SK-N-SH (cell line): ENCODE measurements at places on chromosomes 13 and 19. TPM values are rescaled to one million over a fixed set of nuclear protein-coding genes. Genes with fewer than 3 reads are reported as not detected.

GRCh38 chr13:80533175-80533574, 192.2 kb upstream of the SPRY2 start:
- no peaks in the 10 kb centered on the region for H3K4me1 ChIP-seq
- no peak overlapping the region for H3K4me3 ChIP-seq
- no peaks in the 10 kb centered on the region for H3K36me3 ChIP-seq
- DNase-seq: no peak
- no peaks in the 10 kb centered on the region for H3K27me3 ChIP-seq

GRCh38 chr19:29385191-29385795, 140.5 kb upstream of the VSTM2B start:
- H3K27ac ChIP-seq: no peak overlapping the region
- no peak overlapping the region for H3K4me3 ChIP-seq
- no peaks in the 10 kb centered on the region for H3K36me3 ChIP-seq
- DNase-seq: no peak
- no peaks in the 10 kb centered on the region for H3K4me1 ChIP-seq
- H3K27me3 ChIP-seq: peaks cover 8% of the 10 kb centered on the region; the same call in 1 of the 2 replicates

- DNase-seq: no peak
- no peak overlapping the region for H3K4me3 ChIP-seq
- H3K4me1 ChIP-seq: no peaks in the 10 kb centered on the region
- no peak overlapping the region for H3K27ac ChIP-seq
- H3K27me3 ChIP-seq: no peaks in the 10 kb centered on the region
These were observed 7.5 kb downstream of the ZNF331 start for GRCh38 chr19:53545271-53546065.

GRCh38 chr13:41851351-41851750, 109.6 kb downstream of the VWA8 start:
- H3K4me3 ChIP-seq: no peak overlapping the region
- no peaks in the 10 kb centered on the region for H3K27me3 ChIP-seq
- H3K27ac ChIP-seq: no peak overlapping the region
- peaks cover 3% of the 10 kb centered on the region; the same call in 1 of the 2 replicates for H3K4me1 ChIP-seq

GRCh38 chr19:29320086-29320485, 107.1 kb upstream of the UQCRFS1 start:
- no peak overlapping the region for H3K27ac ChIP-seq
- no peaks in the 10 kb centered on the region for H3K4me1 ChIP-seq
- peaks cover 6% of the 10 kb centered on the region; the same call in 1 of the 2 replicates for H3K27me3 ChIP-seq
- no peak for DNase-seq
- no peaks in the 10 kb centered on the region for H3K36me3 ChIP-seq

The PROZ gene
- polyA plus RNA-seq: not detected in 2 replicates

The CYP4F2 gene
- 0.11 TPM in 1 of 2 replicates, not detected in the other for polyA plus RNA-seq

- H3K36me3 ChIP-seq: peaks cover 25% of the 10 kb centered on the region
- peak overlapping the region; percentile 87 for H3K27ac ChIP-seq
- H3K4me3 ChIP-seq: peak overlapping the region; percentile 83
- peak; percentile 78 for DNase-seq
- peaks cover 42% of the 10 kb centered on the region for H3K4me1 ChIP-seq
These were observed 940 bp upstream of the DCUN1D2 start for GRCh38 chr13:113491418-113491883.

The REX1BD gene
- 109 and 159 TPM in 2 replicates for polyA plus RNA-seq

- peak; percentile 15 for DNase-seq
- no peak overlapping the region for H3K27ac ChIP-seq
- no peaks in the 10 kb centered on the region for H3K4me1 ChIP-seq
- no peaks in the 10 kb centered on the region for H3K36me3 ChIP-seq
- peaks cover 15% of the 10 kb centered on the region; the same call in 1 of the 2 replicates for H3K27me3 ChIP-seq
These were observed 49.6 kb upstream of the NFIC start for GRCh38 chr19:3316659-3317207.

The ZNF836 gene
- polyA plus RNA-seq: 1.6 and 2.3 TPM in 2 replicates

The ZNF585A gene
- polyA plus RNA-seq: 9.8 and 13.0 TPM in 2 replicates

The FCGBP gene
- 0.07 and 0.10 TPM in 2 replicates for polyA plus RNA-seq

GRCh38 chr13:95970878-95971277, 82.3 kb downstream of the UGGT2 start:
- DNase-seq: no peak
- H3K27ac ChIP-seq: no peak overlapping the region
- H3K36me3 ChIP-seq: peaks cover 20% of the 10 kb centered on the region
- no peaks in the 10 kb centered on the region for H3K4me1 ChIP-seq
- no peak overlapping the region for H3K4me3 ChIP-seq

The AXL gene
- polyA plus RNA-seq: 78.8 and 82.6 TPM in 2 replicates

DNA sequence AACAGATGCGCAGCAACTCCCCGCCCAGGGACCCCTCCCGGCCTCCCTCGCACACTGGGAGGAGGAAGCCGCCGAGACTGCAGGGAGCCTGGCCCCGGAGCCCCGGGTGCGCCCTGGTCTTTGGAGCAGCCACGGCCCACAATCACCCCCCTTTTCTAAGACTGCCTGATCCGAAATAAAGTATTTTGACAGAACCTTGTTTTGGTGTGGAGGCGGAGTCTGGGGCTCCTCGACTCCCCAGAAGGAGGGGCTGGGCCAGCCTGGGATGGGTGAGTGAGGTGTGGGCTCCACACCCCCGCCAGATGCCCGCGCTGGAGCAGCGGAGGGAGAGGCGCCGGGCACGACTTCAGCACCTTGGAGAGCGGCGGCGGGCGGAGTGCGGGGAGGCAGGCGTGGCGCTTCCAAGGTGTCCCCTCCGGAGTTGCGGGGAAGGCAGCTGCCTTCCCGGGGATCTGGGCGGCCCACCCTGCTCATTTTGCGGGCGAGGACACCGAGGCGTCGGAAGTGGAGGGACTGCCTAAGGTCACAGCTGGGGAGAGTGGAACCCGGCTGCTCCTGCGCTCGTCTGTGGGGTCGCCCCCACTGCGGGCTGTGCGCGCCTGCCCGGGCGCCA, 9.4 kb downstream of the SIRT6 start:
- H3K4me1 ChIP-seq: no peaks in the 10 kb centered on the region
- H3K27me3 ChIP-seq: peaks cover 16% of the 10 kb centered on the region
- peak overlapping the region; percentile 24; the same call in 1 of the 2 replicates for H3K4me3 ChIP-seq

The IFNL1 gene
- not detected in 2 replicates for polyA plus RNA-seq

GRCh38 chr13:28447989-28448388, 46.9 kb downstream of the FLT1 start:
- DNase-seq: no peak
- H3K27ac ChIP-seq: no peak overlapping the region
- peaks cover 4% of the 10 kb centered on the region; the same call in 1 of the 2 replicates for H3K27me3 ChIP-seq
- peaks cover 2% of the 10 kb centered on the region; the same call in 1 of the 2 replicates for H3K4me1 ChIP-seq
- H3K4me3 ChIP-seq: no peak overlapping the region
- no peaks in the 10 kb centered on the region for H3K36me3 ChIP-seq

The KCNN4 gene
- polyA plus RNA-seq: 21.0 and 22.2 TPM in 2 replicates

The C1QTNF9 gene
- polyA plus RNA-seq: not detected in 2 replicates

- 0 out of 2 replicates have a peak, but pooled peaks cover 6% of the 10 kb centered on the region for H3K4me1 ChIP-seq
- no peaks in the 10 kb centered on the region for H3K27me3 ChIP-seq
- peak within 1 kb of the TSS; percentile 87 for H3K4me3 ChIP-seq
- H3K27ac ChIP-seq: peak within 1 kb of the TSS; percentile 80
These were observed at the start of gene POLR2I for GRCh38 chr19:36114721-36115452. Gene POLR2I, minus strand, starts transcription at chr19:36114875. Its CDS starts 19 bp downstream, at chr19:36114856.

DNA sequence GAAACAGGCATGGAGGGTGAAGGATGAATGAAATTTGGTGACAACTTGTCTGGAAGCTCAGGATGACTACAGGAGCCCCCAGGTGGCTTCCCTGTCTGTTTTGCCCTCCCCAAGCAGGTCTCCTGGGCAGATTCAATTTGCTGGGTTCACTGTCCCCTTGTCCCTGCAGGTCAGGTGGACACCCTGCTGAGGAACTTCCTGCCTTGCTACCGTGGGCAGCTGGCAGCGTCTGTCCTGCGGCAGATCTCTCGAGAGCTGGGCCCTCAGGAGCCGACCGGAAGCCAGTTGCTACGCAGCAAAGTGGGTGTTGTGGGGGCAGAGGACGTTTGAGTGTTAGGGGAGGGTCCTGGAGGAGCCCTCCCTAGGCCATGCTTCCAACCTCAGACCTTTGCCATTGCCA, 19.1 kb downstream of the PGLS start:
- no peak overlapping the region for H3K4me3 ChIP-seq
- no peak overlapping the region for H3K27ac ChIP-seq
- DNase-seq: no peak
- H3K36me3 ChIP-seq: no peaks in the 10 kb centered on the region
- no peaks in the 10 kb centered on the region for H3K4me1 ChIP-seq

DNA sequence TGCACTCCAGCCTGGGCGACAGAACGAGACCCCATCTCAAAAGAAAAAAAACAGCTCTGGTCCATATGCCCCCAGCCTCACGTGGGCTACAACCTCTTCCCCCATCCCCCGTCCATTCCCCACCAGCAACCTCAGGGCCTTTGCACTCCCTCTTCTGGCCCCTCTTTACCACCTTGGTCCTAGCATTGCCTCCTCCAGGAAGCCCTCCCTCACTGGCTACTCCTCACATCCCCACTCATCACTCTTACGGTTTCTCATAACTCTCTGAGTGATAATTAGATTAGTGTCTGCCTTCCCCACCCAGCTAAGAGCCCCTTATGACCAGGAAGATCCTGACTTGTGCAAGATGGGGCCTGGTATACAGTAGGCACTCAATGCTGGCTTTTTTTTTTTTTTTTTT, 30.8 kb downstream of the IL12RB1 start:
- H3K4me3 ChIP-seq: no peak overlapping the region
- no peaks in the 10 kb centered on the region for H3K27me3 ChIP-seq
- H3K4me1 ChIP-seq: peaks cover 5% of the 10 kb centered on the region; the same call in 1 of the 2 replicates

GRCh38 chr19:19274146-19274545, 1.0 kb upstream of the TM6SF2 start:
- no peaks in the 10 kb centered on the region for H3K36me3 ChIP-seq
- peaks cover 17% of the 10 kb centered on the region; the same call in 1 of the 2 replicates for H3K4me1 ChIP-seq
- H3K27ac ChIP-seq: no peak overlapping the region
- DNase-seq: peak; percentile 19

The ZNF154 gene
- not detected in 2 replicates for polyA plus RNA-seq

GRCh38 chr19:42287827-42288107, 14.2 kb upstream of the PRR19 start:
- DNase-seq: no peak
- H3K27ac ChIP-seq: no peak overlapping the region
- H3K4me1 ChIP-seq: peaks cover 18% of the 10 kb centered on the region
- H3K36me3 ChIP-seq: peaks cover 30% of the 10 kb centered on the region
- no peak overlapping the region for H3K4me3 ChIP-seq

DNA sequence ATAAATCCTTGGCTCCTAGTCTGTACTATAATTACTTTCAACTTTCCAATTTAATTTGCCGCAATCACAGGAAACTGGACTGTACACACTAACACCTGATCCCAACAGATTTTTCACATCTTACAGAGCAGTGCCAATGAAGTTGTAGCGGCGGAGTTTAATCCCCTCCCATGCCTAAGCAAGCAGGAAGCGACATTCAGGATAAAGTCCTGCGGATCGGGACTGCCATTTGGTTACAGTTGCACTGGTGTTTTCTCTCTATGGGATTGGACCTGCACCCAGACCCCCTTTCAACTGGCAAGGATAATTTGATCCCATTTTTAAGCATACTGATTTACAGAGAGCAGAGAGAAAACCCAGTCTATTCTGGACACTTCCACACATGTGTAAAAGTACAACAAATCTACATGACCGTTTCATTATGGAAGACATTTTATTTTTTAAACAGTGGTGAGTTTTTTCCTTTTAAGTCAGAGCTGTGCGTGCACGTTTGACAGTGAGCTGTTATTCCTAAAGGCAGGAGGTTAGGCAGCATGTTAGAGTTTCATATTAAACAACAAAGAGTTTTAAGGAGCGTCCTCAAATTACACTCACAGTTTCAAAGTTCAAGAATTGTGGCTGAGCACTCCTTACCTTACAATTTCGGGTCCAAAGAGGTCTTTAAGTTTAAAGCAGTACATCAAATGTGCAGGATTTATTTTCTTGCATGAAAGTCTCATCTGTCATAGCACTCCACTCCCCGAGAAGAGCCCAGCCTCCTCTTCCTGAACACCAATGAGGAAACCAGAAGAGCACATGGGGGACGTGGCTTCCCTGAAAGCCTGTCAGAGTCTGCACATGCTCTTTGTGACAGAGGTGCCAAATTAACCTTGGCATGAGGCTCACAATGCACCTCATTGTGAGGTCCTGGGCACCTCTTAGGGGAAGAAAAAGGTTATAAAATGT, 141.6 kb upstream of the RFC3 start:
- H3K27ac ChIP-seq: no peak overlapping the region
- no peaks in the 10 kb centered on the region for H3K27me3 ChIP-seq
- no peaks in the 10 kb centered on the region for H3K36me3 ChIP-seq
- H3K4me1 ChIP-seq: no peaks in the 10 kb centered on the region
- DNase-seq: peak; percentile 66

The FCER2 gene
- not detected in 2 replicates for polyA plus RNA-seq

GRCh38 chr13:74625541-74625940, 491.3 kb upstream of the KLF12 start:
- H3K27me3 ChIP-seq: no peaks in the 10 kb centered on the region
- no peaks in the 10 kb centered on the region for H3K4me1 ChIP-seq
- no peak overlapping the region for H3K27ac ChIP-seq
- no peak overlapping the region for H3K4me3 ChIP-seq
- no peak for DNase-seq

The WDR88 gene
- polyA plus RNA-seq: 0.03 TPM in 1 of 2 replicates, not detected in the other

- H3K36me3 ChIP-seq: no peaks in the 10 kb centered on the region
- DNase-seq: no peak
- H3K4me3 ChIP-seq: no peak overlapping the region
- H3K27me3 ChIP-seq: no peaks in the 10 kb centered on the region
- H3K4me1 ChIP-seq: no peaks in the 10 kb centered on the region
- H3K27ac ChIP-seq: no peak overlapping the region
These were observed 1321.3 kb upstream of the SLC10A2 start for GRCh38 chr13:104387510-104387909.
